ENCODE measurements at places on chromosomes 4 and X. TPM values are rescaled to one million over a fixed set of nuclear protein-coding genes. Genes with fewer than 3 reads are reported as not detected.

The MAGEA2B gene
- polyA plus RNA-seq, result not detected

The TCEANC gene
- polyA plus RNA-seq, result 10.3 TPM

DNA sequence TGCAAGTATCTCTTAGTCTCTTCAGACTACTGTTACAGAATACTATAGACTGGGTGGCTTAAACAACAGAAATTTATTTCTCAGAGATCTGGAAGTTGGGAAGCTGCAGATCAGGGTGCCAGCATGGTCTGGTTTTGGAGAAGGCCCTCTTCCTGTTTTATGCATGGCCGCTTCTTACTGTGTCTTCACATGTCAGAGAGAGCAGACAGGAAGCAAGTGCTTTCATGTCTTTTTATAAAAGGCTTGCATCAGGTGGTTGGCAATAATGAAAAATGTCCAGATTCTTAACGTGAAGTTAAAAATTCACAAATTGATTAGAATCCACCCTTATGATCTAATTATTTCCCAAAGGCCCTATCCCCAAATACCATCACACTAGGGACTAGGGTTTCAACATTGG lies 284.9 kb downstream of the RPA4 start:
- DNase-seq, result no peak

GRCh38 chr4:21113496-21114223 lies 413.4 kb downstream of the PACRGL start:
- DNase-seq, result no peak

GRCh38 chrX:33989936-33990335 lies 142.2 kb downstream of the FAM47A start:
- no peak for DNase-seq

DNA sequence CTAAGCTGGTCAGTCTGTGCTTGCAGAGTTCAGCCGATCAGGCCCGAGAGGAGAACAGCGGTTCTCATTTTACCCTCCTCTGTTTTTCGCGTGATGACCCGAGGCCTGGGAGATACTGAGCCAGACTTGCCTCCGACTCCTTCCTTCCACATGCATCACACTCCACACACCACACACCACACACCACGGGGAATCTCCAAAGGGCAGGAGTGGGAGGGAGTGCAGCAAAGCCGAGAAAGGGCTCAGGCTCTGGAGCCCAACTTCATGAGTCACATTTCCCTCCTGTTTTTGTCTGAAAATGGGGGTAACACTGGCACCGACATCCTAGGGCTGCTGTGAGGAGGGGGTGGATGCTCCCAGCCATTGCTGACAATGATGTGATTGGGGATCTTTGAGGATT lies 38.9 kb downstream of the TKTL1 start:
- DNase-seq, result no peak

- no peak for DNase-seq
Measured at GRCh38 chr4:123659262-123659661, 262.7 kb downstream of the SPRY1 start.

- DNase-seq, result no peak
Measured at GRCh38 chr4:132123870-132124623, 1025.0 kb upstream of the PCDH10 start.
